Right lung (tissue), 10 donors: ENCODE measurements at places on chromosomes 12 and 14.

- no peak for DNase-seq
Measured at GRCh38 chr12:92045852-92046251, 99.8 kb downstream of the BTG1 start.

DNA sequence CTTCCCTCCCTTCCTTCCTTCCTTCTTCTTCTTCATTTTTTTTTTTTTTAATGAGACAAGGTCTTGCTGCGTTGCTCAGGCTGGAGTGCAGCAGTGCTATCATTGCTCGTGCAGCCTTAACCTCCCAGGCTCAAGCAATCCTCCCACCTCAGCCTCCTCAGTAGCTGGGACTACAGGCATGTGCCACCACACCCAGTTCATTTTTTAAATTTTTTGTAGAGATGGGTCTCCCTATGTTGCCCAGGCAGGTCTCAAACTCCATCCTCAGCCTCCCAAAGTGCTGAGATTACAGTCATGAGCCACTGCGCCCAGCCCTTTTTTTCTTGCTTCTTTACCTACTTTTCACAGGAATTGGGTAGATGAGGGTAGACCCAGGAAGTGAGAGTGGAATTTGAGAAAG, 1.6 kb downstream of the OR10AD1 start:
- no peak for DNase-seq

DNA sequence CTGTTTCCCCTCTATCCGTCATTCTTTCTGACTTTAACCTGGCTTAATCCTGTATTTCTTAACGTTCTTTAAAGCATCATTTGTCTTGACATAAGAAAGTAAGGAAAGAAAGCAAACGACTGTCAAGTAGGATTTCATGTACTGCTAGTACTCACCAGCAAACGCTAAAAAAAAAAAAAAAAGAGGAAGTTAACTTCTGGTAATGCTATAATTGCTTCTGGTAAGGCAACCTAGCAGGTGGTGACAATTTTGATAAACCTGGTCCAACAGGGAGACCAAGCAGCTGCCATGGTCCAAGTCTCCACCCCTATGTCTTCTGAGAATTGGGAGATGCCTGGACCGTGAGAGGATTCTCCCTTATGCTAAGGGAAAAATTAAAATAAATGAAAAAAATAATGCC, 306.6 kb downstream of the DAD1 start:
- DNase-seq = no peak

DNA sequence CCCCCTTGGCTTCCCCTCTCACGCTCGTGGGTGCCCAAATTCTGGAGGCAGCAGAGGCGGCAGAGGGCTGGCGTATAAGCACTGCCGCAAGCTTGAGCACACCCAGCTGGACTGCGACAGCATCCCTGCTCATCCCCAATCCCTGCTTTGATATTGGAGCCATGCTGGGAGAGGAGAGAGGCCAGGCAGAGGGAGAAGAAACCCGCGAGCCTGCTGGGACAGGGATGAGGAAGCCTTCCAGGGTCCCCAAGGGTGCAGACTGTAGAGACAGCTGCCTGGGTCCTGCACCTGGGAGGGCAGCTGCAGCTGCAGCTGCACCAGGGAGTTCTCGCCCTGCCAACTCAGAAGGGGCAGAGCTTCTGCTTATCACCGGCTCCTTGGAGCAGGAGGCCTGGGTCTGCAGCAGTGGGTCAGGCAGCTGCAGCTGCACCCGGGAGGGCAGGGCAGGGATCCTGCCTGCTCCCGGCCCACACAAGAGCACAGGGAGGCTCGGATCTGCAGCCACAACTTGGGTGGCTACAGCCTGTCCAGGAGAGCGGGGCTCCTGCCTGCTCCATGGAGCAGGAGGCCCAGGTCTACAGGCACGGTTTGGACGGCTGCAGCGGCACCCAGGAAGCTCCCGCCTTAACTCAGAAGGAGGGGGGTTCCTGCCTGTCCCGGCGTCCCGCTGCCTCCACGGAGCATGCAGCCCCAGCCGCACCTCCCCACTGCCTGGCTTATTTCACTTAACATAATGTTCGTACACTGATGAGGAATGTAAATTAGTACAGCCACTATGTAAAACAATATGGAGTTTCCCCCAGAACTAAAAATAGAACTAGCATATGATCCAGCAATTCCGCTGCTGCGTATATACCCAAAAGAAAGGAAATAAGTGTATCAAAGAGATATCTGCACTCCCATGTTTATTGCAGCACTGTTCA, 60.4 kb upstream of the SGPP1 start:
- no peak for DNase-seq

GRCh38 chr14:64806202-64806861, 73.4 kb downstream of the SPTB start:
- no peak for DNase-seq

GRCh38 chr14:62614122-62614521, 431.1 kb downstream of the KCNH5 start:
- no peak for DNase-seq
